H4 (cell line): ENCODE measurements at places on chromosomes 11 and 22. TPM values are rescaled to one million over a fixed set of nuclear protein-coding genes. Genes with fewer than 3 reads are reported as not detected.

GRCh38 chr11:65719871-65720210 lies 757 bp downstream of the RNASEH2C start:
- DNase-seq, result no peak

DNA sequence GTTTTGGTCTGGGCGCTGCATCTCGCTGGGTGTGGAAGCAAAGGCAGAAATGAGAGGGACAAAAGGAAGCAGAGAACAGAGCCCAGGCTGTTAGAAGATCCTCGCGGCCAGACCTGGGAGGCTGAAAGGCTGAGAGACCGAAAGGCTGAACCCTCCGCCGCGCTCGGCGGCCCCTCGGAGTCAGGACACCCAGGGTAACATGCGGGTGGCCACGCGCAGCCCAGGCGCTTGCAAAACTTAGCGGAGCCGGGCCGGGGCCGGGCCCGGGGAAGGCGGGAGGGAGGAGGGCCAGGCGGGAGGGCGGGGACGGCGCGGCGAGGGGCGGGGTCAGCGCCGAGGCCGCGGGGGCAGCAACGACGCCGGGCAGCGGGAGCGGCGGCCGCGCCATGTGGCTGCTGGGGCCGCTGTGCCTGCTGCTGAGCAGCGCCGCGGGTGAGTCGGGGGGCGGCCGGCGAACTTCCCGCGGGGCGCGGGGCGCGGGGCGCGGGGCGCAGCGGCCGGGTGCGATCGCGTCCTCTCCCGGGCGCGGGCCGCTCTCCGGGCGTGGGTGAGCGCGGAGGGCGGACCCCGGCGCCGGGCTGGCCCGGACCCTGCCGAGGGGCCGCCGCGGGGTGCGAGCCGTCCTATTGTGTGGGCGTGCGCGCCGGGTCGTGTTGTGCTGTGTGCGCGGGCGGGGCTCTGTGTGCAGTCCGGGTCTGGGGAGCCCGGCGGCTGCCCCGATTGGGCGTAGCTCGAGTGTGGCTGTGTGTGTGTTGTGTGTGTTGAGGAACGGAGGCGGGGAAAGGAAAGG lies at the start of gene LDLRAD3:
LDLRAD3 (plus strand) TSS at position 350 of the 790 bp plus-strand sequence; CDS start at position 387, 37 bp downstream.
- peak; percentile 82 for DNase-seq

GRCh38 chr11:59678813-59679165 lies 10.0 kb upstream of the PATL1 start:
- DNase-seq, result no peak

GRCh38 chr22:26897384-26897783 lies 240.0 kb downstream of the MIAT start:
- DNase-seq, result no peak

Gene SYT8
- not detected in 2 replicates for total RNA-seq

Gene DRICH1
- not detected in 2 replicates for total RNA-seq
